Caco-2 (cell line): ENCODE measurements at places on chromosomes 16 and 17.

DNA sequence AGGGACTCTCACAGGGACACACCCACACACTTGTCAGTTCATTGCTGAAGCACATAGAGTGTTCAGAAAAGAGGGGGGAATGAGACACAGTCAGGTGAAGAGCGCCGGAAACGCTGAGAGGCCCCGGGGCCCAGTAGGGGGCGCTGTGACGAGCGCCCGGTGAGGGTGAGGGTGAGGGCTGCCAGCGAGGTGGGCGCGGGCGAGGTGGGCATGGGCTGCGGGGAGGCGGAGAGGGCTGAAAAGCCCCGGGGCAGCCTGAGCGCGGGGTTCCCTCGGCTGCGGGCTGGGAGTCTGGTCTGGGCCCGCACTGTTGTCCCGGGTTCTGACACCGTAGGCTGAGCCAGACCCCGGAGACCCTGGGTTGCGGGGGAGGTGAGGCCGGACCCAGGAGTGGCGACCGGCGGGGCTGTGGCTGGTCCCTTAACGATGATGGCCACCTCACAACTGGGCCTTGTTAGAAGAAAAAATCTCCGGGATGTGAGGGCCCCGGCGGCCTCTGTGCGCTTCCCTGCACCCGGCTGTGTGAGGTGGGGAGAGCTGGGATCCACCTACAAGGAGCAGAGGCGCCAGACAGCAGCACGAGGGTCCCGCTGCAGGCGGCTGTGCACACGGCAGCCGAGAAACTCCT is 91.4 kb downstream of the C16orf78 start:
- no peak for DNase-seq

- peak; percentile 30 for DNase-seq
These were observed 25.6 kb downstream of the RNF135 start for GRCh38 chr17:30996486-30996885.

- DNase-seq, result no peak
These were observed 304.4 kb downstream of the HS3ST3B1 start for GRCh38 chr17:14605267-14605599.

GRCh38 chr17:14072881-14073280 is 3.6 kb downstream of the COX10 start:
- DNase-seq, result no peak

DNA sequence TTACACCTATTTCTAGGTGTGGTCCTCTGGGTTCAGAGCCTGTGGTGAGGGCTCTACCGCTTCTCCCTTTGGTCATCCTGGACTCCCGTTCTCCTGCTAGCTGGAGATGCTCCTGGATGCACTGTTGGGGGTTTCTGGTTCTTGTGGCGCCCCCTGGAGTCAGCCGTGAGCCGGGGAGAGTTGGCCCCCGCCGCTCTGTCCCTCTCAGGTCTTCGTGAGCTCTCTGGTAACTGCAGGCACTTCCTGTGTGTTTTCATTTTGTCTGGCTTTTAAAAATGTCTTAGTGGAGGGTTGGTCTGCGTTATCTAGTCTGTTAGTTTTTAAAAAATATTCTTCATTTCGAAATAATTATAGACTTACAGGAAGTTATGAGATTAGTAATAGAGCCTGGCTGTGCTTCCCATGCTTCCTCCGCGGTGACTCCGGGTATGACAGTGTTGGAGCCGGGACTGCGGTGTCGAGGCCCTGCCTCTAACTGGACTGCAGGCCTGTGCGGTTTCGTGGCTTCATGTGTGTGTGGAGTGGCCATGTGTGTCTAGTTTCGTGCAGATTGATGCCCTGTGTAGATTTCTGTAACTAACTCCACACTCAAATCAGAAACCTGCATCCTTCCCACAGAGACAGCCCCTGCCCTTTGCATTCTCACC is 78.0 kb upstream of the ZNF750 start:
- peak; percentile 55 for DNase-seq

DNA sequence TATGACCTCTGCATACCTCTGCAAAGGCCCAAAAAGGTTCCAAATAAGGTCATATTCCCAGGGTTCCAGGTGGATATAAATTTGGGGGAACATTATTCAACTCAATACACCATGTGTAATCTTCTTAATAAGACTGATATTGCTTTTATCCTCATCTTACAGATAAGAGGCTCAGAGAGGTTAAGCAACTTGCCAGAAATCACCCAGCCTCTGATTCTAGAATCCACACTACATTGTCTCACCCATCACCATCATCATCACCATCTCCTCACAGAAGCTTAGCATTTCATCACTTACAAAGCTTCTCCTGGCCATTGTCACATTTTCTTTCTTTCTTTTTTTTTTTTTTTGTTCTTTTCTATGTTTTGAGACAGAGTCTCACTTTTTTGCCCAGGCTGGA is 15.4 kb upstream of the KIFC3 start:
- DNase-seq, result no peak

- peak; percentile 67 for DNase-seq
These were observed 3.2 kb downstream of the ACTG1 start for GRCh38 chr17:81509207-81509971.

DNA sequence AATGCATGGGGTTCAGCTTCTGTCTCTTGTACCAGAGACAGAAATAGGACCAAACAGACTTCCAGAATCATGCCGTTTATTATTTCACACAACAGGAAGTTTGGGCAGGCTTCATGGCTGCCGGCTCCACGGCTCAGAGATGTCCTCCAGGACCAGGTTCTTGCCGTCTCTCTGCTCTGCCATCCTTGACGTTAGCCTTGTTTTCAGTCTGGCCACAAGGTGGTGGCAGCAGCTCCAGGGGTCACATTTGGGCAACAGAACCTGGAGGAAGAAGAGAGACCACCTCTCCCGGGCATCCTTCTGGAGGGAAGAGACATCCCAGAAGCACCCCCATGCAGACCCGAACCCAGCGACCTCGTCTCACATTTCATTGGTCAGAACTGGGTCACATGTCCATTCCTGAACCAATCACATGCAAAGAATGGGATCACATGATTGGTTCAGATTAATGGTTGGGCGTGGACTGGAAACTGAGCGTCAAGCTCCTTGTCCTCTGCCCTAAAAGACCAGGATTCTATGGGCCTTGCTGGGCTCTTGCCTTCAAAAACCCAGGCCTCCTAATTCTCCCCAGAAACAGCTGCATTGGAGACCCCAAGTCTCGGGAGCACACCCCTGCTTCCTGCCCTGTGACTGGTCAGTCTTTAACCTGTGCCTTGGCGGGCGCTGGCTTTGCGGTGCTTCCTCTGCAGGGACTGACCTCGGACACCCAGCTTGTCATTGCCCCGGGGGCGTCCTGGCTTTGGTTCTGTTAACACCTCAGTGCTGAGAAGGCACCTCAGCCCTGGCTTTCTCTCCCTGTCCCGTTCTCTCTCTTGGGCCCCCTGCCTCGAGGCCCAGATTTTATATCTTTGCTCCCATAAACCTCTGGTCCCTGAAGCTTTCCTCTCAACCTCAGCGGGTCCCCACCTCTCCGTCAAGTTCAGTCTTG is 63.3 kb downstream of the IRF8 start:
- no peak for DNase-seq

DNA sequence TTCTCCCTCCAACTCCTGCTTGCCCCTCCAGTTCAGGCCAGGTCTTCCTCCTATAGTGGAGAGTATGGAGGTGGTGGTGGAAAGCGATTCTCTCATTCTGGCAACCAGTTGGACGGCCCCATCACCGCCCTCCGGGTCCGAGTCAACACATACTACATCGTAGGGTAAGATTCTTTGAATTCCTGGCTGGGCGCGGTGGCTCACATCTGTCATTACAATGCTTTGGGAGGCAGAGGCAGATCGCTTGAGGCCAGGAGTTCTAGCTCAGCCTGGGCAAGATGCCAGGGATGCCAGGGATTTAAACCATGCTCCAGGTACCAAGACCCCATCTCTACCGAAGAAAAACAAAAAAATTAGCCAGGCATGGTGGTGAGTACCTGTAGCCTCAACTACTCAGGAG is 1.4 kb downstream of the ZG16 start:
- DNase-seq, result peak; percentile 84

- DNase-seq, result no peak
These were observed 32.9 kb downstream of the SLC7A5 start for GRCh38 chr16:87836346-87836843.

DNA sequence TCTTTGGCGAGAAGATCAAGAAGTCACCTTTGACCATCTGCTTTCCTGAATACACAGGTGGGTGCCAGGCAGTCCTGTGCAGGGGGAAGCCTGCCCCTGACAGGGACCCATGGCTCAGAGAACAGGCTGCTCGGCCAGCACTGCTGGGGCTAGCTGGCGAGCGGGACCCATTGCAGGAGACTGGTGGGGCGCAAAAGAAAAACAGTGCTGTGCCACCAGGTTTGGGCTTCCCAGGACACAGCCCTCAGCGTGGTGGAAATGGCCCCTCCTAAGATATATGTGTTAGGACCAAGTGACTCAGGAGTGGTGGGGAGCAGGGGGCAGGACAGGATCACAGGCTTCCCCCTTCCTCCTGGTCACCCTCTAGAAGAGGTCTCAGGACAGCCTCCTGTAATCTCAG is 73.9 kb downstream of the AMFR start:
- DNase-seq, result no peak

GRCh38 chr16:82848013-82848412 is 221.2 kb downstream of the CDH13 start:
- DNase-seq, result no peak

DNA sequence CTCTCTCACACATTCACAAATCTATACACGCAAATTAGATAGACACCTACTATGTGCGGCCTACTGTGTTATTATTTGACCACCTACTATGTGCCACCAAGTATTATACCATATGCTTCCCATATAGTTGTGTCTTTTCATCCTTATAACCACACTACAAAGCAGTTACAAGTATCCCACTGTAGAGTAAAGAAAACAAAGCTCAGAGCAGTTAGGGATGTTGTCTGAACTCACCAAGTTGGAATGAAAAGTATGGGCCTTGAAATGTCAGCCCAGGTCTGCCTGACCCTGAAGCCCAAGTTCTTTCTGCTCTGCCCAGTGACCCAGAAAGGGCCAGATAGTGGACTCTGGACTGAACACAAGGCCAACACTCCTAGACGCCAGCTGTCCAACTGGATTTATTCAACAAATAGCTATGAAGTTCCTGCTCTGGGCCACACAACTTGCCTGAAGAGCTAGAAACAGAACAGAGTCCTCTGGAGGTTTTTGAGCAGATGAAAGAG is 8.5 kb downstream of the KRT37 start:
- DNase-seq, result peak; percentile 77

DNA sequence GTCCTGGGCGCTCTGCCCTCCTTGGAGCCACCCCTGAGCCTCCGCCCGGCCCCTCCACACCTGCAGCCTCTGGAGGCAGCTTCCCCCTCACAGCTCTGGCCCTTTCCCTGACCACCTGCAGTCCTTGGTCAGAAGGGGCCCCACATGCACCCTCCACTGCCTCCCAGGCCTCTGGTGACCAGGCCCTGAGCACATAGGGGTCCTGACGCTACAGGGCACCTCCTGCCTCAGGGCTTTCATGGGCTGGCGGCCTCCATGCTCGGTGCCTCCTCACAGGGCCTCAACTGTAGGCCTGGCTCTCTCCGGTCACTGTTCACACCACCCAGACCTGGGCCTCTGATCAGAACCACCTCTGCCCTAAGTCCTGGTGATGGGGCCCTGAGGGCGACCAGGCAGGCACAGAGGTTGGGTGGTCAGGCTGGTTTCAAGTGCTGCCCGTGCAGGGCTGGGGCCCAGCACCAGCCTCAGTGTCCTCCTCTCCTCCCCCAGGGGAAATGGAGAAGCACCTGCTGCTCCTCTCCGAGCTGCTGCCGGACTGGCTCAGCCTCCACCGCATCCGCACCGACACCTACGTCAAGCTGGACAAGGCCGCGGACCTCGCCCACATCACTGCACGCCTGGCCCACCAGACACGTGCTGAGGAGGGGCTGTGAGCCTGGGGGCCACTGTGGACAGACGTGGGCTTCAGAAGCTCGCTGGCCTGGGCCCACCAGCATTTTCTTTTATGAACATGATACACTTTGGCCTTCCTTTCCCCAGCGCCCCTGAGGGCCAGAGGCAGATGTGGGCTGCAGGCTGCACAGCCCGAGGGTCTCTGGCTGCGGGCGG is 3.9 kb downstream of the APRT start:
- no peak for DNase-seq

DNA sequence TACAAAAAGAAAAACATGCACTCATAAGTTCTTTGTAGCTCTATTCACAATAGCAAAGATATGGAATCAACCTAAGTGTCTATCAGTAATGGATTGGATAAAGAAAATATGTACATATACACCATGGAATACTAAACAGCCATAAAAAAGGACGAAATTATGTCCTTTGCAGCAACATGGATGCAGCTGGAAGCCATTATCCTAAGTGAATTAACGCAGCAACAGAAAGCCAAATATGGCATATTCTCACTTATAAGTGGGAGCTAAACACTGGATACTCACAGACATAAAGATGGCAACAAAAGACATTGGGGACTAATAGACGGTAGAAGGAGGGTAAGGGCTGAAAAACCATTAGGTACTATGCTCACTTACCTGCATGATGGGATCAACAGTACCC is 5.8 kb downstream of the CMC2 start:
- no peak for DNase-seq

GRCh38 chr17:6470751-6471521 is 26.7 kb downstream of the PIMREG start:
- DNase-seq, result no peak

GRCh38 chr17:41140360-41141131 is at the start of gene KRTAP4-6:
KRTAP4-6 (minus strand) TSS chr17:41140544; CDS start chr17:41140487, 57 bp downstream.
- no peak for DNase-seq

DNA sequence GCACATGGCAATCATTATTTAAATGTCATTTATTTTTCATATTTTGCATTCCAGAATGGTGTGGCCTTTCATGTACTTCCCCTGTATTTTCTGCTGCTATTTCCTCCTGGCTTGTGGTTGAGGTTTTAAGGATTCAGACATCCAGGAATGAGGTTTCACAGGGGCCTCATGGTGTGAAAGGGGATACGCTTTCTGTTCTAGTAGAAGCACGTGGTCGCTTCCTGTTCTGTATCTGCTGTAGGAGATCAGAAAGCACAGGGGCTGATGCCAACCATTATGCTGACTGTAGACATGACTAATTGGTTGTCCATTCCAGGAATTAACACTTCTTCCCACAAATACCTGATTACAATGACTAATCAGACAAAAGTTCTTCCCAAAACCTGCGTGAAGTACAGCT is 405.9 kb downstream of the SHISA9 start:
- DNase-seq, result no peak

DNA sequence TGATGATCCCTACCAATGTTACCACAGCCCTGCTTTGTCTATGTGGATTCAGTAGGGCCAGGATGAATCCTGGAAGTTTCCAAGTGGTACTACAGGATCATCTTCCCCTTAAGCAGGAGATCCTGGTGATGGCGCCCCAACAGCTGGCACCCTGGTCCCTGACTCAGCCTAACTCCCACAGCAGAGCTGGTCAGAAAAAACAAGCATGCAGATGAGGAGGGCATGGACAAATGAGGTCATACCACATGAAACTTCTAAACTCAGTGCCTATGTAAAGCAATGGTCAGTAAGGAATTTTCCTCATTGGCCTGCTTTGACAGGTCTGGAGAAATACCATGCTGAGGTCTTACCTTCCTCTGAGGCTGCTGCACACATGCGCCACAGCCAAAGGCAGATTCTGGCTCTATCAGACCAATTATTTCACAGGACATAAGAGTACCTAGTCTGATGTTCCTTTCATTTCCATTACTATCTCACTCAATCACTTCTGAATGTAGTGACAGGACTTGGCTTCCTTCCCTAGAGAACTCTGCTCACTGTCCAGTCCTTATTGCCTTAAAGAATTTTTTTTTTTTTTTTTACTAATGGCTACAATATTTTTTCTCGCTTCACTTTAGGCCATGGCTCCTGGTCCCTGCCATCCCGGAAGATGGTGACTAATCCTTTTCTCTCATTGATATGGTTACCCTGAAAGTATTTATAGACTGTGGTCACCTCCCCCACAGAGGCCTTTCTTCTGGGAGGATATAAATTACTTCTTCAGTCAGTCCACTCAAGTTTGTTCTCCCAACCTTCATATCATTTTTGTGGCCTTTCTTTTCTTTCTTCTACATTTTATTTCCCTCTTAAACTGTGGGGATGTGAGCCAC is 525.2 kb upstream of the PSMD7 start:
- DNase-seq, result no peak
